ENCODE measurements at places on chromosomes 7 and 10.
A peak's percentile ranks its signal among the peaks of the same experiment; 100 is the strongest.

GRCh38 chr7:106041140-106041717 lies 70.9 kb downstream of the SYPL1 start:
- no peak for DNase-seq

GRCh38 chr7:50119815-50120637 lies 27.0 kb upstream of the ZPBP start:
- DNase-seq = no peak

GRCh38 chr7:102942868-102943267 lies 30.1 kb downstream of the LRRC17 start:
- no peak for DNase-seq

DNA sequence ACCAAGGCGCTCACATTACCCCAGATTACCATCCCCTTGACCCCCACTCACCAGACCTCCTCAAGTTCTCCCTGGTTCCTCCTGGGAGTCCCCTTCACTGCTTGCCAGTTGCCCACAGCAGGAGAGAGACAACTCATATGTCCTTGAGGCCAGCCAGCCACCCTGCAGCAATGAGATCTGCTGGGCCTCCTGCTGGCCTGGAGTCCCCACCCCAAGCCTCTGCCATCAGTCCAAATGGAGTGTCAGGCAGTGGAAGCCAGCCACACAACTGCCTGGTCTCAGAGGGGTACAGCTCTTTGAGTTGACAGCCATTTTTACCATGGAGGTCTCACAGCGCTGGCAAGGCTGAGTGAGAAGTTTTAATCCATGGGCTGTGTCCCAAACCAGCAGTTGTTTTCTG lies 53.0 kb upstream of the EXOC4 start:
- DNase-seq = no peak

DNA sequence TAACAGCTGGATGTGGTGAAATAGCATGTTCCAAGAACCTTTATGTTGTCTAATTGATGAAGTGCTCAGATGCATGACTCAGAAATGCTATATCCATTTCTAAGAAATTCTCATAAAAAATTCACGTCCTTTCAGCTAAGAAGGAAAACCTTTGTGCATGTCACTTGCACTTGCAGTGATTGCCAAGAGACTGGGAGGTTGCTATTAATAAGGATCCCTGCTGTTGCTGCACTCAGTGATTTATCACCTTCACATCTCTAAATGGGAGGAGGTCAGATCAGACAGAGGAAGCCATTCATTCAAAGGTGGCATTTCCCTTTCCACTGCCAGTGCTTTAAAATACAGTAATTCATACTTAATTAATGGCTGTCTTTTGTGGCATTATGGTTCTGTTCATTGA lies 89.5 kb downstream of the THSD7A start:
- DNase-seq = no peak

DNA sequence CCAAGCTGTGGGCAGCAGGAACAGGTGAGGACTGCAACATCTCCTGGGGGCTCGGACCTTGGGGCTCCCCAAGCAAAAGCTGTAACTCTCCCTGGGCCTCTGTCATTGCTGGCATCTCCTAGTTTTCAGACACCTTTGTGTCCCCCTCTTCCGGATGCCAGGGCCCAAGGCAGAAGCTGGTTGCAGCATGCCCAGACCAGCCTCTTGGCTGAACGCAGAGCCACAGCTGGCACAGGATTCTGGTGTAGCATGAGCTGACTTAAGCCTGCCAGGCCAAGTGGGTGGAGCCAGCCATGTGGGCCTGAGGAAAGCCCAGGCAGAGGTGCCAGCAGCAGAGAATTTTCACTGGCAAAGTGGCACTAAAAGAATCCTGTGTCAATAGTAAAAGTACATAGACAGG lies 43.5 kb downstream of the ZWINT start:
- no peak for DNase-seq

DNA sequence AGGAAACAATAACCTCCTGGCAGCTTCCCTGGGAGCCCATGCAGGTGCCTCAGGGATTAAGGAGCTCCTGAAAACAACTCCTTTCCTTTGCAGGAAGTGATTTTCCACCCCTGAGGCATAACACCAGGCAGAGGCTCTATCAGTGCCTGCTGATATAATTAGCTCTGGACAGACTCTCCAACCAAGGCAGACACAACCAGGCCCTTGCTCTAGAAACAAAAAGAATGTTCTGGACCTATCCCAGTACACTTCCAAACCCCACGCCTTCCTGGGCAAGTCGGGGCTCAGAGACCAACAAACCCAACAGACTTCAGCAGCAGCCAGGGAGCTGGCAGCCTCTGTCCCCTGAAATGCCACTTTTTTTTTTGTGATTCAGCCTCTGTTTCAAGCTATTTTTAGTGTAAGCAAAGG lies 247.1 kb downstream of the KCNMA1 start:
- DNase-seq = no peak

GRCh38 chr10:97319671-97320479 lies 804 bp downstream of the FRAT1 start:
- DNase-seq = peak; percentile 51

DNA sequence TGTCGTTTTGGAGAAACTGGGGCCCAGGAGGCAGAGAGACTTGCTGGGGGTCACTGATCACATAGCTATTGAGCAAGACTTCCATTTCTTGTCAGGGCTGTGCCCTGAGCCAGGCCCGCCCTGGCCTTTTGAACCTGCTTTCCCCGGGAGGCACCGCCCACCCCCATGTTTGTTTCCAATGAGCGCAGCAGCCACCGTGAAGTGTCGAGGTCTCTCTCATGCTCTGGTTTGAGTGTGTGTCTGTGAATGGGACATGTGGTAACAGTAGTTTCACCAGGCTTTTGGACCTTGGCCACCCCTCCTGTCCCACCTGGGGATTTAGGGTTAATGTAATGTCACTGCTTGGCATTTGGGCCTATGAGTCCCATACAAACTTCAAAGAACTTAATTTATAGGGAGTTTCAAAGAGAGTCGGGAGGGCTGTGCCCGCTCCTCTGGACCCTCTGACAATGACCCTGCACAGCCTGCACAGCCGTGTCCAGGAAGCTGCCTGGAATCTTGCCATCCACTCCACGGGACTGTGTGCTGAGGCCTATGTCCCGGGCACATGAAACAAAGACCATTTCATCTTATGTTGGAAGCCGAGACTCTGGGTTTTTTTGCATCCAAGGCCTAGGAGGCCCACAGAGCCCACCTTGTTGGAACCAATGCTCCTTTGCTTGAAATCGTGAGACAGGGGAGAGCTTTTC lies 6.3 kb downstream of the PRF1 start:
- no peak for DNase-seq

DNA sequence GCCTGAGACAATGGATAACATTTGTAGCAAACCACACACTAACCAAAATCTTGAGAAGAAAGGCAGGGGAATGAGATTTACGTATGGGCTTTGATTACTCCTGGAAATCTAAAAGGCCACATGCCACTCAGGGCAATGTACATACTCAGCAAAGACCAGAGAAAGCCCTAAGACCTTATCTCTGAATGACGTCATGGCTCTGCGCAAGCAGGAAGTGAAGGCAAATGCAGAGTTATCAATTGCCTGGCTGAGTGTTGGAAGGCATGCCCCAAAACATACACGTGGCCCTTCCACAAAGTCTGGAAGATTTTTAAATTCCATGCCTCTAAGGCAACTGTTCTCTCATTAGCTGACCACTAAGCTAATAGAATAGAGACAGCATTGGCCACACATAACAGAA lies 90.9 kb upstream of the NRBF2 start:
- no peak for DNase-seq

DNA sequence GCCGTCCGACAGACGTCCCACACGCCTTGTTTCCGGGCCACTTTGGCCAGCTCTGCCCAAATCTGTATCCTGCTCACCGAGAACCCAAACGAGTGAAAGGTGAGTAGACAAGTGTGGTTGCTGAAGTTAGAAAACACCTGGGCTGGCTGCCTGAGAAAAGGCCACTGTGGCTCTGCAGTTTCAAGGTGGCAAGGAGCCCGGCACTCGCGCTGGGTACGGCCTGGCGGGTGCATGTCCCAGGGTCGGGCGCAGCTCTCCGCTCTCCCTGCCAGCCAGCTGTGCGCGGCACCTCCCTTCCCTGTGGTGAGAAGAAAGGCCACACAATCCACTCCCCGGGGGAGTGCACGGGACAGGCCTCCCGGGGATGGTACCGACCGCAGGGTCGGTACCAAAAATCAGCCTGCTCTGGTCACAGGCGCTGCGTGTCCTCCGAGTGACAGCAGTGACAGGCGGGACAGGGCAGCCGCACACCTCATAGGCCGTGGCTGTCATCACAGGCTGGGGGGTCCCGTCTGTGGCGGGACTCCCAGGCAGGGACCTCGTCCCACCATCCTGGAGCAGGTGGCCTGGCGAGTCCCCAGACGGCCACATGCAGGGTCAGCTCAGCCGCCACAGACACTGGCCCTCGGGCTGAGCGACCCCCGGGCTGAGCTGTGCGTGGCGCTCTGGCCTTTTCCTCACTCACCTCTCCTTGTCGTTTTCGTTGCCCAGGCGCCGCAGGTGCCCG lies 22.8 kb downstream of the CFAP46 start:
- DNase-seq = no peak

GRCh38 chr7:142647749-142648148 lies 101.5 kb upstream of the PRSS1 start:
- DNase-seq = no peak

GRCh38 chr10:42812028-42812427 lies 29.4 kb downstream of the BMS1 start:
- no peak for DNase-seq

DNA sequence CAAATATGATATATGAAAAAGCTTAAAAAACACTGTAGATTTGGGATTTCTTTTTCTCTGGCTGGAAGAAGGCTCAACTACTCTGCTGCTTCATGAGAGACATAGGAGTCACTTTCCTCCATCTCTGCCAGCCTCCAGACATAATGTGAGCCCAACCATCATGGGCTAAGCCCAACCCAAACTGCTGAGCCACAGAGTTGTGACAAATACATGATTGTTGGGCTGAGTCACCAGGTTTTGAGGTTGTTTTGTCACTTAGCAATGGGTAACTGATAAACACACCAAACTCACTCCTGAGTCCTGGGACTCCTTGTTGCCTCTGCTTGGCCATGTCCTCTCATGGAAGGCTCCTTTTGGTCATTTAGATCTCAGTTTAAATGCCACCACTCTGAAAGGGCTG lies 381.8 kb upstream of the FZD8 start:
- no peak for DNase-seq

- DNase-seq = no peak
Observed at GRCh38 chr10:48476279-48476982, 128.4 kb downstream of the ARHGAP22 start.

GRCh38 chr10:114442091-114442630 lies 37.9 kb upstream of the AFAP1L2 start:
- no peak for DNase-seq

- no peak for DNase-seq
Observed at GRCh38 chr10:75403144-75403938, 1.8 kb upstream of the ZNF503 start.

GRCh38 chr7:97003262-97004246 lies 1.8 kb upstream of the DLX6 start:
- DNase-seq = no peak
